Activated CD8-positive, alpha-beta memory T cell treated with anti-CD3 and anti-CD28 coated beads for 1 hour (primary cell): ENCODE measurements at places on chromosomes 2 and 18.

GRCh38 chr2:33084433-33084832 is 137.7 kb downstream of the LTBP1 start:
- DNase-seq = no peak

- DNase-seq = no peak
Measured at GRCh38 chr2:70759446-70759845, 8.6 kb downstream of the ADD2 start.

GRCh38 chr2:40317761-40318160 is 134.1 kb downstream of the SLC8A1 start:
- no peak for DNase-seq

DNA sequence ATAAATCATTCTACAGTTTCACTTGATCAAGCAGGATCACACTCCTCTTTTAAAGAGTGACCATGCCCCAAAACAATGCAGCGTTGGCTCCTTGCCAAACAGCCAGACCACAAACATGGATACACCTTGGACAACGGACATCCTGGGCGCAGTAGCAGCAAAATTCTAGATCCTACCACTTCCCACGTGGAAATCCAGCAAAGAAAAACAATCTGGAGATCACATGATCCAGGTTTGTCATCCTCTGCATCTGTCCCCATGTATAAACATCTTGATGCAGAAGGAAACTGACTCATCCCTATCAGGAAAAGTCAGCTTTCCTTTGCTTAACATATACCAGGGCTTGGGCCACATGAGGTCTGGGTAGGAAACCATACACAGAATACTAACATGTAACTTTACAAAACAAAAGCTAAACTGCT is 53.1 kb downstream of the ZNF521 start:
- no peak for DNase-seq

GRCh38 chr2:119683074-119683712 is 4.2 kb downstream of the TMEM177 start:
- no peak for DNase-seq

DNA sequence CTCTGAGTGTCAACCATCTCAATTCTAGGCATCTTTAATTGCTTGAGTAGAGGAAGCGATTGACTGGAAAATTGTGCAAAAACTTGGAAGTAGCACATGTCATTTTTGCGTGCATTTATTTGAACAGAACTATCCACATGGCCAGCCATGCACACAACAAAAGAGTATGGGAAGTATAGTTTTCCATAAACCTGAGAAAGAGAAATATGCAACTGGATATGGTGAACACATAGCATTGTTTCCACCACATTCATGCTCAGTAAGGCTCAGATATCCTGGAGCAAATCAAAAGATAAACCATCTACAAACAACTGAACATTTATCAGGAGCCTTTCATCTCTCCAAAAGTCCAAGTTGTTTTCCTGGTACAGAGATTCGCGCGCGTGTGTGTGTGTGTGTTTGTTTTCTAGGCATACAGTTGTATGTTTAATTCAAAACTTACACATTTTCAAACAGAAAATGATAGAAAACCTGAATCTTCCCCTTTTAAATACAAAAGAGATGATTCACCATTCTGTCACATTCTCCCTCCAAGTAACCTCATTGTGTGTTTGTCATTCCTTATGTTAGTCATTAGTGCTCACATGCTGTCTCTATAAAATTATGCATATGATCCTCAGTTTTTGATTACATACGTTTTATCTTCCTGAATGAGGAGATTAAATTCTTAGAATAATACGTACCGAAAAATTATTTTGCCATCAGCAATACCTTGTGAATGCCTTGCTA is 780.4 kb upstream of the NRXN1 start:
- no peak for DNase-seq

DNA sequence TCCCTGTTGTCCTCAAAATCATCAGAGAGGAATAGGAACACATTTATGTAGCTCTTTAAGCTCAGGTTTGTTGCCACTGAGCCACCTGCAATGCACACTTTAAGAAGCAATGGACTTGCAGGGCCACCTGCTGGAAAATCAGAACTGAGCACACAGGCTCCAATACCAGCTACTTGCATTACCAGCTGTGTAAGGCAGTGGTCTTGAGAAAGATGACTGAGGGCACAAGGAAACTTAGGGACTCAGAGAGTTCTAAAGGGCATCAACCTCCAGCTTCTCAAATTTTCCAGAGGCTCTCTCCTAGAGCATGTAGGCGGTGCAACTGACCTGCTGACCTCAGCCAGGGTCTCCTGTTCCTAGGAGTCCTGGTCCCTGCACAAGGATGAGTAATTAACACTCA is 2.5 kb upstream of the CNDP2 start:
- peak; percentile 37 for DNase-seq

- DNase-seq = no peak
Measured at GRCh38 chr2:165149439-165149838, 54.4 kb downstream of the SCN3A start.

DNA sequence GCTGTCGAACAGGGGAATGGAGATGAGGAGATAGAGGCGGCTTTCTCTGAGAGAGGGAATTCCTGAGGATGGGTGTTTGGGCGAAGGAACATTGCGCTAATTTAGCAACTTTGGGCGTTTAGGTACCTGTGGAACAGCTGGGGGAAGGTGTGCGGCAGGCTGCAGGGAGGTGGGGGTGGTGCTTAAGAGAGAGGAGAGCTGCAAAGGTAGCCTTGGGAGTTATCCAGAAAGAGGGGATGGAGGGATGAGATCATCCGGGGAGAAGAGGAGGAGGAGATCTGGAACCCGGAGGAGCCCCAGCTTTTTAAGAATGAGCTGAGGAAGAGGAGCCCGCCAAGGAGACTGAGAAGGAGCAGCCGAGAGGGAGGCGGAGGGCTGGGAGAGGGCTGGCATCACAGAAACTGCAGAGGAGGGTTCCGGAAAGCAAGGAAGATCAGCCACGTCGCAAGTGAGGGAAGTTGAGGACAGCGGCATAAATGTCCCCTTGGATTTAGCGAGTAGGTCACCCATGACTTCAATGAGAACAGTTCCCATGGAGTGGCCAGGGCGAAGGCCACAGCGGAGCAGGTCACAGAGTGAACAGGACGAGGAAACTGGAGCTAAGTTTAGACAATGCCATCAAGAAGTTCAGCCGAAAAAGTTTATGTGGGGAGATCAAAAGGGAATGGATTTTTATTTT is 174.7 kb downstream of the KLHL29 start:
- no peak for DNase-seq
